ENCODE measurements at places on chromosomes 13 and 19. TPM values are rescaled to one million over a fixed set of nuclear protein-coding genes. Genes with fewer than 3 reads are reported as not detected.
A peak's percentile ranks its signal among the peaks of the same experiment; 100 is the strongest.

Gene WDR88
- 0.26 TPM for polyA plus RNA-seq

Gene MICOS13
- polyA plus RNA-seq, result 85.1 TPM

DNA sequence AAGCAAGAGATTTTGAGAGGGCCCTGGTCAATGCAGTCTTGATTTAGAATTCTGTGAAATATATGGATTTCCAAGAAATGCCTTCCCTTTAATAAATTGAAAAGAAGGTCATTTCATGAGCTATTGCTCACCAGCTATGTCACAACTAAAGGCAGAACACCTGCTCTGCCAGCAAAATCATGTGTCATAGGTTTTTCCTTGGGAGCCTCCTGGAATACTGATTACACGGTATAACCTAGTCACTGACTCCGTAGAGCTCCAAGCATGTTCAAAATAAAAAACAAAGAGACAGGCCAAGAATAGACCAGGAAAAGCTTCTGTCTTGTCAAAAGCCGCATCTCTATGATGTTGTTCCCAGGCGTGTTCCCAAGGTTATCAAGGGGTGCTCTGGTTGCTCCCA is 45.5 kb downstream of the HSPH1 start:
- no peak for DNase-seq

GRCh38 chr19:40474737-40475136 is 7.9 kb downstream of the SPTBN4 start:
- no peak for DNase-seq

Gene PSPN
- polyA plus RNA-seq, result 0.65 TPM

DNA sequence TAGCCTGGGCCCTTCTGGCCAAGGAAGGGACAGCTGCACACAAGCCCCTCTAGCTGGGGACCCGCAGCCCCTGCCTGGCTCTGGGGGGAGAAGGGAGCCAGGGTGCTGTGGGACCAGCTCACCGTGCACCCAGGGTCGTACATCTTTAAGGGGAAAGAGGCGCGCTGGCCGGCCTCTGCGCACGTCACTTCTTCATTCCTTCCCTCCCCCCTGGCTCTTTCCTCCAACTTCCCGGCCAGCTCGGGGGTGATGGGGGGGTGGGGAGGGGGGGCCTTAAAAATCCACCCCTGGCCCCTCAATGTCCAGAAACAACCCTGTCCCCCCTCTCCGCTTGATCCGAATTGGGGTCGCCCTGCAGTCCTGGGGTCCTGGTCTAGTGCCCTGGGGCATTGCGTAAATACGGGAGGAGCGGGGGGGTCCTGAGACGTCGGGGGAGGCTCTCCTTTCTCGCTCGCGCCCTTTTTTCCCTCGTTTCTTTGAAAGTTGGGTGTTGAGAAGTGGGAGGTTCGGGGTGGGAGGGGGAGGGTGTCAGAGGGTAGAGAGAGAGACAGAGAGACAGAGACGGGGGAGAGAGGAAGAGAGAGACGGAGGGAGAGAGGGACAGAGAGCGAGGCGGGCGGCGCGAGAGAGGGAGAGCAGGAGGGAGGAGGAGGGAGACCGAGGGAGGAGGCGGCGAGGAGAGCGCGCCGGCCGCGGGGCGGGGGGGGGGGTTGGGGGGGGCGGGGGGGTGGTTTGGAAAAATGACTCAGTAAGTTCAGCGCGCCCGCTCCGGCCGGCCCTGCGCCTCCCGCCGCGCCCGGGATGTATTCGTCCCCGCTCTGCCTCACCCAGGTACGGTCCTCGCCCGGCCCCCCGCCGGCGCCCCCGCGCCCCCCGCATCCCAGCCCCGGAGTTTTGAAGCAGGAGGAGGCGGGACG is at the start of gene NFIC:
Gene NFIC, plus strand, starts transcription at position 748 of the 917 bp plus-strand sequence. Its CDS starts 54 bp downstream, at position 802.
- DNase-seq, result peak; percentile 14

Gene HRC
- polyA plus RNA-seq, result not detected

DNA sequence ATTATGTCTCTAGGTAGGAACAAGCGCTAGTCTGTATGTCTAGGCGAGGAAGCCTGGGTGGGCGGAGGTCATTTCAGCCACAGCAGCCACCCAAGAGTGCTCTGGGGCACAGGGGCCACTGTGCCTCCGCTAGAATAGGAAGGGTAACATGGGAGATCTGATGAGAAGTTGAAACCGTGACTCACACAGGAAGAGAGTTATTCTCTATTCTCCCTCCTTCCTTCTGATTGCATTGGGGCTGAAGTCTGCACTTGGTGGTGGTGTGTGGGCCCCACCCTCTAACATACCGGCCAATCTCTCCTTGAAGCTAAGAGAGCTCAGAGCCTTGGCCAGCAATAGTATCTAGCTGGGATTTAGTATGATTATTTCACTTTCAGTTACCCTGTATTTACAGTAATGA is 20.3 kb upstream of the GGACT start:
- DNase-seq, result peak; percentile 48

GRCh38 chr19:10361569-10362011 is 18.8 kb downstream of the TYK2 start:
- no peak for DNase-seq

Gene CEACAM6
- not detected for polyA plus RNA-seq

GRCh38 chr19:3324405-3324856 is 42.0 kb upstream of the NFIC start:
- DNase-seq, result peak; percentile 44

Gene WASF3
- not detected for polyA plus RNA-seq

GRCh38 chr13:108214441-108215271 is 680 bp downstream of the LIG4 start:
- no peak for DNase-seq

DNA sequence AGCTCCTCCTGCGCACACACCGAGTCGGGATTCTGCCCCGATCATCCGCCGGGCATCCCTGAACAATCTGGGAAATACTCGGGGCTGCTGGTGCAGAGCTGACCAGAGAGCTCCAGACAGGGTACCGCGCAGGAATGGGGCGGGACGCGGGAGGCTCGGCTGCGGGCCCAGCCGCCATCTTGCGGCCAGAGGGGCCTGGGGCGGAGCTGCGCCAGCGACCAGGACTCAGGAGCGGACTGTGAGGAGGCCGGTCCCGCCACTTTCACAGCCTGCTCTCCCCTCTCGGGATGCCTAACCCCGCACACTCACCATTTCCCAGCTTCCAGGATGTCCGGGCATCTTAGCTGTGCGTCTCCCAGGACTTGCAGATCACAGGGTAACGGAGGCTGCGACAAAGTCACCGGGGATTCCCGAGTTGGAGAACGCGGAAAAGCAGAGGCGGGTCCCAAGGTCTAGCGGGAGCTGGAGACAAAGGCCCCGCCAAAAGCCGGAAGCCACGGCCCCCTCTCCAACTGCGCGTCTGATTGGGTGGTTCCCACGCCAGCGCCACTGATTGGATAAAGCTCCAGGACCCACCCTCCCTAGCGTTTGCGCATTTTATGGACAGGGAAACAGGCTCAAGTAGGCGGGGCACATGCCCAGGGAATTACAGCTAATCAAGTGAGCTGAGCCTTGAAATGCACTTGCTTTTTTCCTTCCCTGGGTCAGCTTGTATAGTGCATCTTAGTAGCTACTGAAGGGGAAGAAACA is 15.8 kb upstream of the ZNF43 start:
- peak; percentile 89 for DNase-seq

Gene SPC24
- not detected for polyA plus RNA-seq

Gene ZNF534
- polyA plus RNA-seq, result not detected

DNA sequence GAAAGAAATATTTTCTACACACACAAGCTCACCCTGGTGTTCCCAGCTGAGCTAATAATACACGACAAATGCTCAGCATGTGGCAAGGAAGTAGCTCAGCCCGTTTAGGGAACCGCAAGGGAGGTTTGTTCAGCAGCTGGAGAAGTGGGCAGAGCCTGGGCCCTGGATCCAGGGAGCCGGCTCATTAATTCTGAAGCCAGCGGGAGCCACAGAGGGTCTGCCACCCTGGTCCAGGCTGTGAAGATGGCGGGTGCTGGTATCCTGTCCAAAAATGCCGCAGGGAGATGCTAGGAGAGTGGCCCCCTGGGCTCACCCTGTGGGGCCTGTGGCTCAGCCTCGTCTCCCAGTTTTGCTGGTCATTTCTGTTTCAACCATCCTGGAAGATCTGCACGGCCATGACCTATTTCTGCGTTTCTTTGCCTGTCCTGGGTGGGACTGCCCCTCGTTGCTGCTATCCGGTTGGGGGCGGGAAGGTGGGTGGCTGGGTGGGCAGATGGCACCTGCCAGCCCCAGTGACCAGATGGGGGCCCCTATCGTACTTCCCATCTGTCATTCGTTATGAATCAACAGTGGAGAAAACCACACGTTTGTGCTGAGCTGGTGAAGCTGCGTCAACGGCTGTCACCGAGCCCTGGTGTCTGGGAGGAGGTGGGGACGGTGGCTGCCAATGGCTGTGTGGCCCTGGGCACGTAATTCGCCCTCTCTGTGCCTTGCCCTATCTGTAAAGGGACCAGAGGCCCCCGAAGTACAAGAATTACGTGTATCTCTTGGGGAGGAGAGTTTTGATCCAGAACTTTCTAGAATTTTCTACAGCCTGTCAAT is 2.7 kb upstream of the GNA15 start:
- peak; percentile 84 for DNase-seq

- DNase-seq, result no peak
Measured at GRCh38 chr13:20465218-20465879, 60.3 kb downstream of the CRYL1 start.

- DNase-seq, result no peak
Measured at GRCh38 chr19:16104722-16105121, 7.0 kb upstream of the RAB8A start.
